ENCODE measurements at places on chromosomes 16 and 17.

- DNase-seq: no peak
Measured at GRCh38 chr17:7705269-7706255, 560 bp downstream of the EFNB3 start.

DNA sequence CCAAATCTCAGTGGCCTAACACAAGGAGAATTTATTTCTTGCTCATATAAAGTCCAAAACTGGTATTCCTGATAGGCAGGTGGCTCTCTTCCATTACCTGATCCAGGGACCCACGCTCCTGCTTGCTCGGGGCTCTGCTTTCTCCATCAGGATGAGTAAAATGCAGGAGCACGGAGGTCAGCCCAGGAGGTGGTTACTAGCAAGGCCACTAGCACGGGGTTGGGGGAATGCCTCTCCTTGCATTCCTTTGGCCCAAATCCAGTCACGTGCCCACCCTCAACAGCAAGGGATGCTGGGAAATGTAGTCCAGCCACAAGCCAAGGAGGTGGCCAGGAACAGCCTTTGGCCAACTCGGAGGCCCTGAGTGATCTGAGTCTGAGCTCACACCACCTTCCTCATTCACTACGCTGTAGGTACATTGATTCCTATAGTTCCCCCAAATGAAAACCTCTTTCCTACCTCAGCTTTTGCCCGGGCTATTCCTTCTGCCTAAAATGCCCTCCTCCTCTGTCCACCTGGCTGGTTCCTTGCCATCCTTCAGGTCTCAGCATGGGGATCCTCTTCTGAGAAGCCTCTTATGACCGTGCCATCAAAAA lies 38.3 kb upstream of the HAPSTR1 start:
- no peak for DNase-seq

- no peak for DNase-seq
Measured at GRCh38 chr17:10631048-10631700, 25.9 kb downstream of the MYH3 start.

DNA sequence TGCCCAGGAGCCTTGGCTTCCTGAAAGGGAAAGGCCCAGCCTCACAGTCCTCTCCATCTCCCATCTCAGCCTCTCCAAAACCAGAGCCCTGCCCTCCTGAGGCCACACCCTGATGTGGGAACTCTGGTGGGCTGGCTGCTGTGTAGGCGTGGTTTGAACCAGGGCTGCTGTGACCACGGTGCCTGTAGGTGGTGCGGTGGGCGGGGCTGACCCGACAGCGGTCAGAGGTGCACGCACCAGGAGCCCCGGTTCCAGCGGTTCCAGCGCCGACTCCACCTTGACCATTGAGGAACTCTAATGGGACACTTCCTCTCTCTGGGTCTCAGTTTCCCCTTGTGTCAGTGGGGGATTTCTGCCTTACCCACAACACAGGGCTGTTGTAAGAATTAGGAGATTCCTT lies 2.4 kb downstream of the RAP1GAP2 start:
- DNase-seq: no peak

GRCh38 chr17:62193249-62193648 lies 128.2 kb upstream of the MED13 start:
- no peak for DNase-seq

- DNase-seq: peak; percentile 65
Measured at GRCh38 chr17:78759203-78759968, 22.7 kb downstream of the CYTH1 start.

GRCh38 chr16:84062734-84063640 lies 20.4 kb upstream of the SLC38A8 start:
- DNase-seq: no peak

DNA sequence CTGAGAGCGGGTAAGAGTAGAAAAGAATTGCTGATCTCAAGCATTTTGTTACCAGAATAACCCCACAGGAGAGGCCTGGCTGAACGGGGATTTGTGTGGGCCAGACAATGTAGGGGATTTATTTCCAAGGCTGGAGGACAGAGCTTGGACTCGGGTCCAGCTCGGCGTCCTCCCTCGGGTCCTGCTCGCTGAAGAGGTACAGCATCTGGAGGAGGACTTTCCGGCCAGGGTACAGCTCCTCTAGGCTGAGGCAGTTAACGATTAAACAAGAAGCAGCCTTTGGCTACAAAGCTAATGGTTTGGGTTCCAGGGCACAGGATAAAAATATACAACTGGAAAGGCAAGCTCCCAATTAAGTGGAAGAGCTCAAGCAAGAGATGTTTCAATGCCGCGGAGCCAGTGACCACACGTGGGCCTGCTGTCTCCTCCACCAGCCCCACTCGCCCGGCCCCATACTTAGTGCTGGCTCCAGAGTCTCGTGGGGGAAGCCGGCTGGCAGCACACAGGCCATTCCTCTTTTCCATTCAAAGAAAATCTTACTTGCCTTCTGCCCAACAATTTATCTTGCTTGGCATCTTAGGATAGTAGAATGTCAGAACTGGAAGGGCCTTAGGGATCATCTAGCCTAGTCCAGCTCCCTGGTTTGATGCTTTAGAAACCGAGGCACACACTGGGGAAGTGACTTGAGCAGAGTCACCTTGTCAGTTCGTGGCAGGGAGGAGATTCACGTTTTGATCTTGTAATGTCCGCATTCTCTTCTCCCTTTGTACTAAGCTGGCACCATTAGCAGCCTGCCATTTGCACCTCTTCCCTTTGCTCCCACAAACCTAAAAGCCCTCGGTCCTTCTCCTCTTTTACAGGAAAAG lies 85.9 kb upstream of the TBX2 start:
- DNase-seq: no peak

GRCh38 chr17:62637809-62638208 lies 10.3 kb downstream of the MRC2 start:
- DNase-seq: no peak

GRCh38 chr17:67474081-67474661 lies 97.1 kb downstream of the PITPNC1 start:
- DNase-seq: no peak

DNA sequence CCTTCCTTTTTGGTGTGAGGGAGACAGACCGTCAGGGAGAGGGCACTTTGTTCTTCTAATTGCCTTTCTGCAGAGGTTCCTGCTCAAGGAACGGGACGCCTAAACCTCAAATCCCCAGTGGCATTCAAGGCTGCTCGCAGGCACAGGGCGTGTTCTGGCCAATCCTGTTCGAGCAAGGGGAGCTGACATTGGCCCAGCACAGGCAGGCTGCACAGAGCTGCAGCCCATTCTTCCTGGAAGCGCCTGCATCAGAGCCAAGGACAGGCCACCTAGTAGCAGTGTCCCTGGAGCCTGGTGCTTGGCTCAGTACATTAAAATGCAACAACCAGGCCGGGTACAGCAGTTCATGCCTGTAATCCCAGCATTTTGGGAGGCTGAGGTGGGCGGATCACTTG lies 72.2 kb upstream of the CREBBP start:
- no peak for DNase-seq

- no peak for DNase-seq
Measured at GRCh38 chr17:39485555-39485954, 24.3 kb downstream of the CDK12 start.

DNA sequence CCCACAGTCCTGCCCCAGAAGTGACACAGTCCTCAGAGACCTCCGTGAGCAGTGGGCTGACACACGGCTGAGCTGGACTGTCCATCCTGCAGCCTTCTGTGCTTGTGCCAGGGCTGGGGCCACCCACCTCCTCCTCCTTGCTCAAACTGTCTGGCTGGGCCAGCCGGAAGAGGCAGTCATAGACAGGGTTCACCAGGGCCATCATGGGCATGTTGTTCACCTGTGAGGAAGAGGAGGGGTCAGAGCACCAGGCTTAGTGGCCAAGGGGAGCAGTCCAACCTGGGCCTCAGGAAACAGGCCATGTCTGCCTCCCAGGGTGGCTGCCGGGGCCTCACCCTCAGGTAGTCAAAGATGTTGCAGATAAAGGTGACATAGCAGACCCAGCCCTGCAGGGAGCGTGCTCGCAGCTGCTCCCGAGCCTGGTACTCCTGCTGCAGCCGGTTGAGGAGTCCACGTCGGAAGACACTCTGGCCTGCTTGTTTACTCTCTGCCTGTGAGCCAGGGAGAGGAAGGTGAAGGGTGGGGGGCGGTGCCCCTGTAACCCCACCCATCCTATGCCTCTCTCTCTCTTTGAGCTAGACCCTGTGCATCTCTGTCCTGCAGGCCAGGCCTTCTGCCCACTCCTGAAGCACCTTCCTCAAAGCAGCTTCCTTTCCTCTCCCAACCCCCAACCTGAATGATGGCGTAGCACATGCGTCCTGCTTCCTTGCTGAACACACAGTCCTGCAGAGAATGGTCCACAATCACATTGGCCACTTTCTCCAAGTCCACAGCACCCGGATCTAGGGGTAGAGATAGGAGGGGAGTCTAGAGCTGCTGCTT lies 3.4 kb downstream of the MIF4GD start:
- DNase-seq: no peak

- DNase-seq: no peak
Measured at GRCh38 chr16:54425681-54426552, 139.3 kb upstream of the IRX3 start.

DNA sequence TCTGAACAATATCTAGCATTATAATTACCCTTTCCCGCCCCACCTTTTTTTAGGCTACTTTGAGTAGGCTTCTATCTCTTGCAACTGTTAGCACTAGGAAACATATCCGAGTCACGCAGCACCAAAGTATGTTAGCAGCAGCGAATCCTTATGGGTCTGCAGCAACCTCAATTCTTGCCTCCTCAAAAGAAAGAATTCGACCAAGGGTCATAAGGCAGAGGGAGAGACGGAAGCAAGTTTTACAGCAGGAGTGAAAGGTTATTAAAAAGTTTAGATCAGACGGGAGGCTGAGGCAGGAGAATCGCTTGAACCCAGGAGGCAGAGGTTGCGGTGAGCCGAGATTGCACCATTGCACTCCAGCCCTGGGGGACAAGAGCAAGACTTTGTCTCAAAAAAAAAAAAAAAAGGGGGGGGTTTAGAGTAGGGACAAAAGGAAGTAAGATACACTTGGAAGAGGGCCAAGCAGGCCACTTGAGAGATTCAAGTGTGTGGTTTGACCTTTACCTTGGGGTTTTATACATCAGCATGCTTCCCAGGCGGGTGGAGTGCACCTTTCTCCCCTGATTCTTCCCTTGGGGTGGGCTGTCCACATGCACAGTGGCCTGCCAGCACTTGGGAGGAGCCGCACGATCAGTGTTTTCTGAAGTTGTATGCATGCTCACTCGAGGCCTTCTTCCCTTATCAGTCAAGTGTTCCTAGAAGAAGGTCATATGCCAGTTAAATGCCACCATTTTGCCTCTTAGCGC lies 67.7 kb downstream of the HLF start:
- DNase-seq: no peak

- DNase-seq: no peak
Measured at GRCh38 chr17:17514361-17514992, 18.3 kb upstream of the RASD1 start.

- DNase-seq: no peak
Measured at GRCh38 chr17:19753661-19754463, 5.8 kb upstream of the ALDH3A1 start.

- DNase-seq: no peak
Measured at GRCh38 chr17:51351890-51352289, 91.5 kb downstream of the UTP18 start.

- no peak for DNase-seq
Measured at GRCh38 chr17:37792787-37793186, 47.9 kb upstream of the HNF1B start.

DNA sequence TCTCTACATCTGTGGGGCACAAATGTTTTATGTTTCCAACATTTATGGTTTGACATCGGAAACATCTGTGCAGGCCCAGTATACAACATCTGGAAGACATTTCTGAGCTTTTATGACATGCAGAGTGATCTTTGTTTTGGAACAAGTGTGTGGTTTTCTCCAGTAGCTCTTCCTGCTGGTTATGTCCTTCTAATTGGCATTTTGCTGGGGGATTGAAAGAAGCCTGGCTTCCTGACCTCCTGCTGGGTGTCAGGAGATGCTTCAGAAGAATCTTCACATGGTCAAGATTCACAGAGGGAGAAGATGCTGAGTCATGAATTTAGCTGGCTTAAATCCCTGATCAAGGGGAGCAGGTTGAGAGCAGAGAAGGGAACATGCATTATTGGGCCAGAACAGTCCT lies 279.5 kb upstream of the MYOCD start:
- DNase-seq: no peak

- DNase-seq: no peak
Measured at GRCh38 chr17:35010093-35010492, 29.8 kb downstream of the LIG3 start.

DNA sequence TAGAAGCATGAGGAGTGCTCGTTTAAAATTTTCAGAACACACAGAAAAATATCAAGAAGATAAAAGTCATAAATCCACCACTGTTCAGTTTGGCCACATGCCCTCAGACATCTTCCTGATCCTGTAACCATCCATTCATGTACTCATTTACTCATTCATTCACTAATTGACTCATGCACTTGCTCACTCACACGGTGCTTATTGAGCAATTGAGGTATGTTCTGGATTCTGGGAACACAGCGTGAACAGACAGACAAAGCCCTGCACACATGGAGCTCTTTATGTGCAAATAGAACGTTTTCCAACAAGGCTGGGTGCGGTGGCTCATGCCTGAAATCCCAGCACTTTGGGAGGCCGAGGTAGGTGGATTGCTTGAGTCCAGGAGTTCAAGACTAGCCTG lies 10.2 kb upstream of the NATD1 start:
- no peak for DNase-seq

GRCh38 chr17:2176499-2177169 lies 121.7 kb downstream of the HIC1 start:
- no peak for DNase-seq

GRCh38 chr17:68204736-68205135 lies 43.1 kb upstream of the AMZ2 start:
- DNase-seq: no peak

DNA sequence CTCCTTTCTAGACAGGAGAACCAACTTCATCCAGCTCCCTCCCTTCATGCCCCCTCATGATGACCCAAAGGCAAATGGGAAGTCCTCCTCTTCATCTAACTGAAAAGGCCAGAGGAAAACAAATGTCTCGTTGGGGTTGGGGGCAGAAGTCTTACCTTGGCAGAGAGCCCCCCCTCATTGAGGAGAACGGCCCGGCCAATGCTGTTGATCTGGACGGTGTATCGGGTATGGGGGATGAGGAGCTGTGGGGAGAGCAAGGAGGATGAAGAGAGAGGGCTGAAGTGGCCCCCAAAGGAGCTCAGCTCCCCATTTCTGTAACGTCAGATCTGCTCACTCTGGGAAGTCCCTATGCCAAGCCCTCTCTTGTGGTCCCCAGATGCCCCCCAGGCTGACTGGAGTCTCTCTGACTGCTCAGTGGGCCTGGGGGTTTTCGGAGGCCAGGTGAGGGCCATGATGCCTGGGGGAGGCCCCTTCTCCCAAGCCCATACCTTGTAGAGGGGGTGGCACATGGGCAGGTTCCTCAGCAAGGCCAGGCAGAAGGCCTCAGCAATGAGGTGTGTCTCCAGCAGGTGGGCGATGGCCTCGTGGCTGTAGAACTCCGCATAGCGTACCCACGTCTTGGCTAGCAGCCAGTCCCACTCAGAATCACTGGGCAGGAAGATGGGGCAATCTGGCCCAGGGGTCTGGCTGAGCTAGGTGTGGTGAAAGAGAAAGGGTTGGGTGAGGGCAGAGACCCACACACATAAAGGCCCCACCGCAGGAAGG lies 10.8 kb downstream of the ALOX12B start:
- DNase-seq: no peak

Data from stimulated activated CD8-positive, alpha-beta memory T cell treated with anti-CD3 and anti-CD28 coated beads, Interleukin-4, amount 100 ng/mL, for 1 hour (primary cell).